ENCODE measurements at places on chromosomes 5 and 9.

DNA sequence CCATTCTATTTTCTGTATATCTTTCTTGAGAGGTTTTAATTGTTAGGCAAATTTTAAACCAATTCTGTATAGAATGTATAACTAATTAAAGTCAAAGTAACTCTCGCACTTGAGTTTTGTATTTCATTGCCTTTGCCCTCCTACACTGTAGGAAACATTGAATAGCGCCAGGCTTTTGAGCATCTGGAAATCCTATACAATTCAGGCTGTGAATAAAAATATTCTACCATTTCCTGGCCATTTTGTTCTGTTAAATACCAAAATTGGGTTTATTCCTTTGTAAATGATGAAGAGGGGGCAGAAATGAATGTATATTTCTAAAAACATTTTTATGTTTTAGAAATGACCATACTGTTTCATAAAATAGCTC lies 571.8 kb upstream of the CLINT1 start:
- no peak for DNase-seq

- DNase-seq, result peak; percentile 9
These were observed 984.5 kb upstream of the CDH18 start for GRCh38 chr5:20972419-20972925.

DNA sequence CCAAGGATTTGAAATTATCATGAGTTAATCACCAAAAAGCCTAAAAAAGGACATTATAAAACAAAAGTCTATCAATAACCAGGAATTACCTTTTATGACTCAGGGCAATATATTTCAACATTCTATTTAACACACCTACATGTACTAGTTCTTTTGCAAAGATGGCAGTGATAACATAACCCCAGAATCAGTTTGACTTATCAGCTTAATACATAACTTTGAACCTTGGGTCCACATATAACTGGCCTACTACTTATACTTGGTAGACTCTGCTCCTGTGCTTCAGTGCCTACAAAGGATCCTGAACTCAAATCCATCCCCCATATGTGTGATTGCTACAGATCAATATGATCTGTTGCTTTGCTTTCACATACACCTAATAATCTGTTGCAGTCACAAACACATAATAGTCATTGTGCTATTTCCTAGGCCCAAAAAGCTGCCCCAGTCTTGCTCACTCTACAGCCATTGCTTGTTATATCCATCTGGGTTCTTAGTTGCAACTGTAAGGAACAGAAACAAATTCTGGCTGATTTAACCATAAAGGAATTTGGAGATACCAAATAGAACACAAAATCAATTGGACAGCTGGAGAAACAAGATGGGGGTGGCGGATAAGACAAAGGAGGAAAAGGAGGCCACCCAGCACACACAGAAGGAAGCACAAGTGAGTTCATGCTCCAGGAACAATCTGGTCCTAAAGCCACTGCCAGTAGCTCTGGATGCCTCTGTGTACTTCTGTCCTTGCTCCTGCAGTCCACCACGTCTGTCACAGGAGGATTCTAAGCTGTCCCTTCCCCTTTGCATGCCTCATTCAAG lies 25.5 kb downstream of the DEPDC1B start:
- no peak for DNase-seq

- peak; percentile 19 for DNase-seq
These were observed 118.1 kb upstream of the SMIM23 start for GRCh38 chr5:171667341-171668096.

- no peak for DNase-seq
These were observed 831 bp downstream of the IGFBPL1 start for GRCh38 chr9:38423273-38423972.

DNA sequence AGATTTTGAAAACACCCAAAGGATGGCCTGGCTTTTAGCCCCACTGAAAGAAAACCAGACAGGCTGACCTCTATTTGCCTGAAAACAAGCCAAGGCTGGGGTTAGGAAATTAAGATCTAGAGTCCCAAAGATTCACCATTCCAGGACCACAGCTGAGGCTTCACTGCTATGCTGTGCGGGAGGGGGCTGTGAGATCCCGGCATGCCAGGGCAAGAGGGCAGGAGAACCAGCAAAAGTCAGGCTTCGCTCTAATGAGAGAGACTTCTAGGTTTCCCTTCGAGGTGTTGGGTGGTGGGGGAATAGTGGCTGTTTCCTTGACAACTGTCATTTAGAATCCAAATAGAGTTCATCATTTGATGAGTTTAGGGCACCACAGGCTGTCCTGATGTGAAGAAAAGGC lies 152.9 kb upstream of the NFIB start:
- no peak for DNase-seq

- DNase-seq, result no peak
These were observed 48.6 kb downstream of the SHB start for GRCh38 chr9:38020151-38021076.

DNA sequence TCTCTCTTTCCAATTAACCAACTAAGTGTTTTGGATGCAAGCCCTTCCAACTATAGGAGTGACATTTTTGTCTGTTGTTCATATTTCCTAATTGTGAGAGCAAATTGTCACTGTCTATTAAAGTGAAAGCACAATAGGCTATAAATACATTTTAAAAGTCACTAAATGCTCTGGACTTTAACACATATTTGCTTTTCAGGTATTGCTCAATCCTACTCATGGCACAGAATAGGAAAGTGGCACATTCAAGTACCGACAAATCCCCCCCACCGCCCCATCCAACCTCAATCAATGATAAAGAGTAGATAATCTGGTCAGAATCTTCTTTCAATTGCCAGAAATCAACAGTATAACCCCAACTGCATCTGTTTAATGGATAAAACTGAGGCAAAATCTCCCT lies 419.8 kb downstream of the PLK2 start:
- no peak for DNase-seq

DNA sequence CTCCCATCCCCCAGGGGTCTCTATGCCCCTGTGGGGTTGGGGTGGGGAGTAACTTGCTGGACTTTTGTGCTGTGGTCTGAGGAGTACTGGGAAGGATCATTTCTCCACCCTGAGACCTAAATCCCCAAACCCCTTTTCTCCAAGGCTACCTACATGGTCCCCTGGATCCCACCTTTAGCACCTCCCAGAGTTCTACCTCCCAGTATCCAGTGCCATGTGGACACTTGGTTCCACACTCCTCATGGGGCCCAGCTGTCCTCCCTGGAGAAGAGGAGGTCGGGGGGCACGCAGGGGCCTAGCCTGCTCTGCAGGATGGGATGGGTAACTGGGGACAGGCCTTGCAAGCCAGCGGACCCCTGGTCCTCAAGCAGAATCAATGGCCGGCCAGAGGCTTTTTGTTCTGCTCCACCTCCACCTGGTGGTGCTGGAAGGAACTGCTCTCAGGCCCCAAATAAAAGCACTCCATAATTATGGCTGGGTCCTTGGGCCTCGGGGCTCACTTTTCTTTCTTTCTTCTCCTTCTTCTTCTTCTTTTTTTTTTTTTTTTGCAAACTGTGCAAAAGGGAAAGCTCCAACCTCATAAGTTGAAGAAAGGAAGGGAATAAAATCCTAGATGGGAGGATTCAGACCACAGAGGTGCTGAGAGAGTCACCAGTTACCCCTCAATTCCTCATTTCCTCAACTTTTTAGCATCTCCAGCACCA lies 68.4 kb downstream of the PSD2 start:
- no peak for DNase-seq

GRCh38 chr5:63981864-63982263 lies 19.6 kb upstream of the HTR1A start:
- DNase-seq, result no peak

DNA sequence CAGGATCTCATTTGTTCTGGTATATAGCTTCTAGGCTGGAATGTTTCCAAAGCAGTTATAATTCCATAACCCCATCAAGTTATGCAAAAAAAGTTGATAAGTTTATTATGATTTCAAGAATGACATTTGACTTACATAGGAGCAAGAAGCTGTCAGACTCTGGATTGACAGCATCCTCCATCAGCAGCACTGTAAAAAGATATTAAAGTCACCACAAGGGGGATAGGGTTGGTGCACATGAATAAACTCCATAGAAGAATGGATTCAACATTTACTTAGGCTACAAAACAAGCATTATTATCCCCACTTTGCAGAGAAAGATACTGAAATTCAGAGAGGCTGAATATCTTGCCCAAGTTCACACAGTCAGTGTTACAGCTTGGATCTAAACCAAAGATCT lies 208.9 kb upstream of the SLC30A5 start:
- DNase-seq, result no peak

DNA sequence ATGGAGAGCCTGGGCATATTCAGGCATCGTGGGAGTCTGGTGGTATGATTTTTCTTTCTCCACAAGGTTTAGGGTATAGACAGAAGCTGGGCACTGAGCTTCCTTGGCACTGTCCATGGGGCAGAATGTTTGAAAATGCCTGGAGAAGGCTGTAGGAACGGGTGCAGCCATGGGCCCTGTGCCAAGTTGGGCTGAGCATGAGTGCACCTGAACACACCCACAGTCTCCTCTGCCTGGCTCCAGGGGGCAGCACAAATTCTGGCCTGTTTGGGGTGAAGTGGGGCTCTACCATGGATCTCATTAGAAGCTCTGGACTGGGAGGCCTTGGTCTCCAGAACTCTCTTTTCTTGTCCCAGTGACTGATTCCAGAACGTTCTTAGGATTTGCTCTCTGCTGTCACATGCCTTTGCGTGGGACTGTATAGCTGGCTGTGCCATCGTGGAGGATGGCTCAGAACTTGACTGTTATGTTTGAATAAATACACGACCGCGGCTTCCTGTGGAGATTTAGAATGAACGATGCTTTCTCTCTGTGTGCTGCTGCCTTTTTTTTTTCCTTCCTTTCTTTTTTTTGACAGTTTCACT lies 229.8 kb downstream of the FANCC start:
- DNase-seq, result no peak

- peak; percentile 9 for DNase-seq
These were observed 148.5 kb downstream of the KIAA0825 start for GRCh38 chr5:94469894-94470329.

DNA sequence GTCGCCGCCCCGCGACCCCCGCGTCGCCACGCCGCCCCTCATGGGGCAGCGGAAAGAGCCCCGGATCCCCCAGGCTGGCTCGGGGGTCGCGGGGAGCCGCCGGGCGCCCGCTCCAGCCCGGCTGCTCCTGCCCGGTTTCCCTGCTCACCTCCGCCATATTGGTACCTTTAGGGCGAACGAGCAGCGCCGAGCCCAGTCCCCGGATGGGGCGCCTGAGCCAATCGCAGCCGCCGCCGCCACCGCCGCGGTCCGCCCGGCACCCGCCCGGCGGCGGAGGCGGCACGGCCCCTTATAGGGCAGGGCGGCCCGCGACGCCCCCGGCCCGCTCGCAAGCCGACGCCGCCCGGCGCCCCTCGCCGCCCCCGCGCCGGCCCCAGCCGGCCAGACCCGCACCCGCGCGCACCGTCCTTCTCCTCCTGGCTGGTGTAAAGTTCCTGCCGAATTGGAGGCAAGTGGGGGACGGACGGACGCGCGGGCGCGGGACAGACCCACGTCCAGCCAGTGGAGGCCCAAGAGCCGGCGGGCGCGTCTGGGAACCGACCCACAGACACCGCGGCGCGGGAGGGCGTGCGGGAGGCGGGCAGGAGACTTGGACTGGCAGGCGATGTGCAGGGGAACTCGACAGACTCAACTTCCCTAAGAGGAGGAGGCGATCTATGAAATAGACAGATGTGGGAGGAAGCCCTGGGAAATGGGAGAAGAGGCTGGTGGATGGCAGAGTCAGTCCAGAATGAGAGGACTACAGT lies at the start of gene MIER3:
Gene MIER3, minus strand, starts transcription at position 178 of the 746 bp plus-strand sequence. Its CDS starts 21 bp downstream, at position 157.
- no peak for DNase-seq

GRCh38 chr5:173574983-173575382 lies 41.5 kb downstream of the BOD1 start:
- DNase-seq, result no peak

- no peak for DNase-seq
These were observed 298.2 kb downstream of the MAN2A1 start for GRCh38 chr5:109987970-109988369.

DNA sequence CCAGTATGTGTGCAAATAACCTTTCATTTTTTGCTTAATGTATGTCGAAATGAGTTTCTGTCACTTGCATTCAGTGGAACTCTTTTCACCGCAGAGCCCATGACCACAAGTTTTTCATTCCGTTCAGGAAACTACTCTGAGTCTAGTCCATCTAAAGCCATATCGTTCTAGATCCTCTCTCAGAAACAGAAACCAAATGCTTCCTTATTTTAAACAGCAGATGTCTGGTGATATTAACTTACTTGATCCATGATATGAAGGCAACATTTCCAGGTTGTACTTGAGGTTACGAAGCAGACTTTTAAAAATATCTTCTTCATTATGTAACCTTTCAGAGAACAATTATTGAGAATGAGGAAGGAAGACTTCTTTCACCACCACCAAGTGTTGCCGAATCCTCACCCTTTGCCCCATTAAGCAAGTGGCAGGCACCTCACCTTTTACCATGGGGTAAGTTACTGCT lies 72.4 kb upstream of the GNAQ start:
- DNase-seq, result no peak

GRCh38 chr5:113274836-113275414 lies 159.9 kb downstream of the TSSK1B start:
- no peak for DNase-seq

DNA sequence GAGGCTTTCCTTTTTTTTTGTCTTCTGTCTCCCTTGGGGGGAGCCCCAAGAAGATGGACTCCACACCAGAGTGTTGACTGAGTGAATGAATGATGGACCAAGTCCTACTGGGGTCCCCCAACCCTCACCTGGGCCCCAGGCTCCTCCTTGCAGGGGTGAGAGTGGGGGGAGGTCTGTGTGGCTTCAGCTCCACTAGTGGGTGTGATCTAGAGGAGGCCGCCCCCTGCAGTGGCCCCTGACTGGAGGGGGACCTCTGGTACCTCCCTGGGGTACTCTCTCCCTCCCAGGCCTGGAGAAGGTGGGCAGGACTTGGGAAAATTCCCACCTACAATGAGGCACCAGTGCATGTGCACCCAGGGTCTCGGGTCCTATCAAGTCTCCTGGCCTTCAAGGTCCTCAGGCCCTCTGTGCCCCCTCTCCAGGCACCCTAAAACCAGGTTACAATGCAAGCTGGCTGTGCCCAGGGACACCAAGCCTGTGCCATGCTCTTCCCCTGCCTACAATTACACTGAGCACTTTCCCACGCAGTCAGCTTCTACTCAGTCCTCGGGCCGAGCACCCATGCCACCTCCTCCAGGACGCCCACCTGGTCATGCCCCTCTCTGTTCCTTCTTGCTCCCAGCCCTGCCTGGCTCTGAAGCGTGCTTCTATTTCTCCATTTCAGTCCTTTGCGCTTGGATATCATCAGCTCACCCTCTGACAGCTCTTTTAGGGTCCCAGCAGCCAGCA lies 117.2 kb upstream of the PHYKPL start:
- DNase-seq, result no peak
